ENCODE measurements at places on chromosomes 16 and 17. TPM values are rescaled to one million over a fixed set of nuclear protein-coding genes. Genes with fewer than 3 reads are reported as not detected.

Gene NEUROD2
- 6.3 TPM for total RNA-seq

Gene FBXO39
- not detected for total RNA-seq

Gene ITGAX
- not detected for total RNA-seq

DNA sequence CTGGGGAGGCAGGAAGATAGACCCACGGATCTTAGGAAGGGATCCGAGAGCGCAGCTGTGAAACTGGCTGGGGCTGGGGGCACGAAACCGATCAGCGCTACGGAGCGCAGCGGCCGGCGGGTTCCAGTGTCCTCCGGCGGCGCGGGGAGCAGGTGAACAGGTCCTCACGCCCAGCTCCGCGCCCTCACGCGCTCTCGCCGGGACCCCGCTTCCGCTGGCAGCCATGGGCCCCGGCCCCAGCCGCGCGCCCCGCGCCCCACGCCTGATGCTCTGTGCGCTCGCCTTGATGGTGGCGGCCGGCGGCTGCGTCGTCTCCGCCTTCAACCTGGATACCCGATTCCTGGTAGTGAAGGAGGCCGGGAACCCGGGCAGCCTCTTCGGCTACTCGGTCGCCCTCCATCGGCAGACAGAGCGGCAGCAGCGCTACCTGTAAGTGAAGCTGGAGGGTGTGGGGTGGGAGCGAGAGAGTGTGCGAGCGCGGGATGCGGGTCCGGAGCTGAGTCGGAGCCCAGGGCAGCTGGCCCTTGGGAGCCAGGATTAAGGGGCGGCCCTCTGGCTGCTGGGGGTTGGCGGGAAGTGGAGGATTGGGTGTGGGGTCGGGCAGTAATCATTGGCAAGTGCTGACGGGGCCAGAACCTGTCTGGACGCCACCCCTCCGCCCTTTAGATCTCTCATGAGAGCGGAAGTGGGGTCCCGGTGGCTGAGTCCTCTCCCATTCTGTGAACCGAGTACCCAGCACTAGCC, 479 bp downstream of the ITGA3 start:
- peaks cover 18% of the 10 kb centered on the region for H3K27me3 ChIP-seq
- peak; percentile 85 for DNase-seq
- H3K36me3 ChIP-seq, result no peaks in the 10 kb centered on the region
- H3K4me3 ChIP-seq, result peak overlapping the region; percentile 79
- peaks cover 33% of the 10 kb centered on the region for H3K4me1 ChIP-seq
- H3K27ac ChIP-seq, result no peak overlapping the region

GRCh38 chr17:19785854-19786253, 37.8 kb upstream of the ALDH3A1 start:
- peaks cover 5% of the 10 kb centered on the region for H3K36me3 ChIP-seq
- H3K27ac ChIP-seq, result no peak overlapping the region
- no peak overlapping the region for H3K4me3 ChIP-seq
- peaks cover 9% of the 10 kb centered on the region for H3K4me1 ChIP-seq

DNA sequence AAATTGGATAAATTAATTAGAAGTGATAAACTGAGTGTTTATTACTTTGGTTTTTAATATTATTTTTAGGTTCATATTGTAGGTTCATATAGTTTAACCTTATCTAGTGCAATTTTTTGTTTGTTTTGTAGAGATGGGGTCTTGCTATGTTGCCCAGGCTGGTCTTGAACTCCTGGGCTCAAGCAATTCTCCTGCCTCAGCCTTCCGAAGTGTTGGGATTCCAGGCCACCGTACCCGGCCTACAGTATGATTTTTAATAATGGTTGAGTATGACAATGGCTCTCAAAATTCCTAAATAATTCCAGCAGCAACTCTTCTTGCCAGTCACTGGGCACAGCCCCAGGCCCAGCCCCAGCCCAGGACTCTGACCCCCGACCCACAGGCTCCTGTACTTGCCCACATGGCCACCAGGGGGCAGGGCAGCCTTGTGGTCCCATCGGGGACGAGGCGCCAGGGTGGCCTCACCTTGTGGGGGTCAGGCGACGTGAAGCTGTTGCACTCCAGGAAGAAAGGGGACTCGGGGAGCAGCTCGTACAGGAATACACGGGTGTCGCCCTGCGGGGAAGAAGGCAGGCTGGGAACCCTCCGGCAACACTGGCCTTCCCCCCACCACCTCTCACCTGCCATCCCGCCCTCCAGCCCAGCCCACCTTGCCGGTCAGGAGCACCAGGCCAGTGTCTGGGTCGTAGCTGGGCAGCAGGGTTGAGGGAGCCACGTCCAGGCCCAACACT, 7.9 kb upstream of the PAM16 start:
- no peak overlapping the region for H3K27ac ChIP-seq
- peaks cover 3% of the 10 kb centered on the region for H3K27me3 ChIP-seq
- DNase-seq, result peak; percentile 86
- no peaks in the 10 kb centered on the region for H3K36me3 ChIP-seq
- no peak overlapping the region for H3K4me3 ChIP-seq

- no peaks in the 10 kb centered on the region for H3K4me1 ChIP-seq
- no peak overlapping the region for H3K27ac ChIP-seq
- DNase-seq, result no peak
- no peak overlapping the region for H3K4me3 ChIP-seq
Observed at GRCh38 chr16:5386989-5387388, 289.4 kb upstream of the EEF2KMT start.

DNA sequence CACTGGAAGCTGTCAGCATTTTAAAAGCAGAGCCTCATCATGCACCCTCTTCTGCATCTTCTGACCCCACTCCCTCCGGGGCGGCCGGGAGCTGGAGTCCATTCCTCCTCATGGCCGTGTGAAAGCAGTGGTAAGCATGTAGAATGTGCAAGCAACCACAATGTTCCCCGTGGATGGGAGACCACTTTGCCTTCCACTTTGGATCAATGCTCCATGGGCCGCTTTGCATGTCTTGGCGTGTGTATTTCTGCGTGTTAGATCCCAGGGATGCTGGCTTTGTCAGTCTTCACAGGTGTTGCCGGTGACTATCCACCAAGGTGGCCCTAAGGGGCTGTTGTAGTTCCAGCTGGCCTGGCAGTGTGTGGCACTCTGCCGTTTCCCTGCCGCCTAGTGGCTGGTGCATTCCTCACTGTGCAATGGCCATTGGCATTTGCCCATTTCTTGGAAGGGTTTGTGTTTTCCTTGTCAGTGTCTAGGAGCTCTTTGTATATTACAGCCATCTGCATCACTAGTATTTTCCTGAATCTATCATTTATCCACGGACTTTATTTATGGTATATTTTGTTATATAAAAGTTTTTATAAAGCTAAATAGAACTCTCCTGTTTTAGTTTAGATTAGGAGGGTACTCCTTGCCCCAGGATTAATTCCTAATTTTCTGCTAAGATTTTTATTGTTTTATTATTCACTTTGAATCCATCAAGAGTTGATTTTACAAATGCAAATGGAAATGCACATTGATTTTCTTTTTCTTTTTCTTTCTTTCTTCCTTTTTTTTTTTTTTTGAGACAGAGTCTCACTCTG, 5.8 kb upstream of the ALDH3A1 start:
- no peak for DNase-seq
- H3K4me1 ChIP-seq, result no peaks in the 10 kb centered on the region
- H3K4me3 ChIP-seq, result no peak overlapping the region
- H3K36me3 ChIP-seq, result peaks cover 5% of the 10 kb centered on the region
- H3K27ac ChIP-seq, result no peak overlapping the region

DNA sequence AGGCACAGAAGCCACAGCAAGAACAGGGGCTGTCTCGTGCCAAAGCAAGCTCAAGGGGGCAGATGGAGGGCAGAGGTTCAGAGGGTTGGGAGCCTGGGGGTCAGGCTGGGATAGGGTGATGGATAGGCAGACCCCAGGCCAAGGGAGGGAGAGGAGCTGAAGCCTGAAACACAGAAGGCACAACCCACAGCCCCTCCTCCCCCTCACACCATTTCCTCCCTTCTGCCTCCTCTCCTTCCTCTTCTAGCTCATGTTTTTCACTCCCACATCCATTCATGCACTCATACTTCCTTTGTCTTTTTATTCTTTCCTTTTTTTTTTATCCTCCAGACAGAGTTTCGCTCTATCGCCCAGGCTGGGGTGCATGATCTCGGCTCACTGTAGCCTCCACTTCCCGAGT, 61.1 kb downstream of the SOCS1 start:
- H3K36me3 ChIP-seq, result no peaks in the 10 kb centered on the region
- peaks cover 20% of the 10 kb centered on the region for H3K27me3 ChIP-seq
- peaks cover 13% of the 10 kb centered on the region for H3K4me1 ChIP-seq

DNA sequence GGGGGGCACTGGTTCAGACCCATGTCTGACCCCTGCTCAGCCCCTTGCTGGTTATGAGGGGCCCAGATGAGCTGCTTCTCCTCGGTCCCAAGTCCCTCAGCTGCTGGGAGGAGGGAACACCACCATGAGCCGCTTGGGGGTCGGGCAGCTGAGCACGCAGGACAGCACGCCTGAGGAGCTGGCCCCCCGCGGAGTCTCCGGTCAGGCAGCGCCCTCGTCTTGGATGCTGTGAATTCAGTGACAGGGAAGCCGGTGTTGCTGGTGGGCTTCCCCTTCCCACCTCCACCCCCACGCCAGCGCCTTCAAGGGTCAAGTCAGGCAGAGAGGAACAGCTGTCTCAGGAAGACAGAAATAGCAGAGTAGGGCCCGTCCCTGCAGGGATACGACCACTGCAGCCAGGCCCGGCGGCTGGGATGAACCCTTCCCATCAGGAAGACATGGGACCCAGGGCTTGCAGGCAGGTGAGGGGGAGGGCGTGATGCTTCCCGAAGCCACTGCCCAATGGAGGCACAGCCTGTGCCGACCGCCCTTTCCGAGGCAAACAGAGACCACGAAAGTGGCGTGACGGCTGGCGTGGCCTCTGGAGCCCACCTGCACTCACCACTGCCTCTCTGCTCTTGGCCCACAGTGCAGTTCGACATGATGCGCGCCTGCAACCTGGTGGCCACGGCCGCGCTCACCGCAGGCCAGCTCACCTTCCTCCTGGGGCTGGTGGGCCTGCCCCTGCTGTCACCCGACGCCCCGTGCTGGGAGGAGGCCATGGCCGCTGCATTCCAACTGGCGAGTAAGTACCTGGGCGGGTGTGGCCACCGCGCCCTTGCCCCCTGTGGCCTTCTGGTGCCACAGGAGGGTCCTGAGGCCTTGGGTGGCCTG, 8.1 kb downstream of the TMEM204 start:
- no peak for DNase-seq
- no peak overlapping the region for H3K27ac ChIP-seq
- peaks cover 37% of the 10 kb centered on the region for H3K4me1 ChIP-seq
- H3K36me3 ChIP-seq, result no peaks in the 10 kb centered on the region
- peaks cover 13% of the 10 kb centered on the region for H3K27me3 ChIP-seq

DNA sequence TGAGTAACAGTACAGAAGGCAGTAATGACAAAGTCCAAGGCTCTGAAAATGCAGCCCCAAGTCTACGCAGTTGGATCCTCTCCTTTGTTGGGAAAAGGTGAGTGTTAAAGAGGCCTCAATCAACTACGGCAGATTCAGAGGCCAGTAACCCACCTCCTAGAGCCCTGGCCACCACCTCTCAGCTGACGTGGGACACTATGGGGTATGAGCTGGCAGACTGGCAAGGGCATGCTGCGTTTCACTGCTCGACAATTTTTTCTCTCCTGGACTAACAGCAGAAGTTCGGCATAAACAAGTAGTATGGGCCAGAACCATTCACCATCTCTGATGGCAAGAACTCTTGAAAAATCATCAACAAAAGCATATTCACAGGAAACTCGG, 17.2 kb downstream of the NCBP3 start:
- no peak for DNase-seq
- H3K36me3 ChIP-seq, result no peaks in the 10 kb centered on the region
- no peak overlapping the region for H3K4me3 ChIP-seq

Data from glutamatergic neuron (in vitro differentiated cells).